Stimulated activated CD4-positive, alpha-beta T cell treated with anti-CD3 and anti-CD28 coated beads, Interleukin-4, amount 100 ng/mL, for 4 hours (primary cell): ENCODE measurements at places on chromosomes 5 and 9.

GRCh38 chr5:179241175-179241574 lies 104.1 kb downstream of the ADAMTS2 start:
- no peak for DNase-seq

- no peak for DNase-seq
These were observed 56.2 kb downstream of the CAMK4 start for GRCh38 chr5:111280282-111280951.

DNA sequence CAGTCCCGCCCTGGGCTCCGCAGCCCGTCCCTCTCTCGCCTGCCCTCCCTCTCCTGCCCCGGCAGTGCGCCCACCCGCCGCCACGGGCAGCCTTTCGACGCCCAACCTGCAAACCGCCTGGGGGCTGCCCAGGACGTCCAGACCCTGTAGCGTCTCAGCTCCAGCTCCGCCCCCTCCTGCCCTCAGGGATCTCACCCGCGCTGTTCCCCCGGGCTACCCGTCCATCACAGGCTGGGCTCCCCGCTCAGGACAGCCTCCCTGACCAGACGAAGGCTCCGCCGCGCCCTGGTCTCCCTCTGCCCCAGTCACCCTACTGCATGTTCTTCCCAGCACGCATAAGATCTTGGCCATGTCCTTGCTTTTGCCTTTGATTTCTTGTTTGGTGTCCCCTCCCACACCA lies 1.4 kb downstream of the RASGEF1C start:
- DNase-seq = no peak

DNA sequence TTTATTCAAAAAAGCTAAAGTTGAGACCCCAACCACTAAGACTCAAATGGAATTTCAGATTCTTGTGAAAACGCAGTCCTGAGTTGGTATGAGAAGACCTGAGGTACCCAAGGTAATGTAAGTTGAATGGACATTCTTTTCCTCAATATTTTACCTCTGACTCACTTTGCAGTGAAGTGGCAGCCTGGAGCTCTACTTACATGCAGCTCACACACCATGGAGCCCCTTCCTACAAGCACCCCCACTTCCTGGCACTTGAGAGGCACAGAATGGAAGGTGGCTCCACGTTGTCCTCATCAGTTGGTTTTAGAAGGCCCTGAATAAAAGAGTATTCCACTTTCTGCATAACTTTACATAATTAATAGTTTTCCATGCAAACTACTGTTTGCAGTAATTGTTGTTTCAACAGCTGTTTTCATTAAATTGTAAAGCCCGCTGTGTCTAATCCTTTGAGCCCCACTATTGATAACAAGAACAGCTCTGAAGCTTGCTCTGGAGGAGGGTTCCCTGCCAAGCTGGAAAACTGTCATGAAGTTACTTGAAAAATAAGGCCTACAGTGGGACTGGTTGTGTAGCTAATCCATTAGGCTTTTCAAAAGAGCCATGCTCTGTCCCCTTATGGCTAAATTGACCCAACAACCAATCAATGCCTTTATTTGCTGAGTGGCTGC lies 102.2 kb upstream of the SPATA31D4 start:
- no peak for DNase-seq

DNA sequence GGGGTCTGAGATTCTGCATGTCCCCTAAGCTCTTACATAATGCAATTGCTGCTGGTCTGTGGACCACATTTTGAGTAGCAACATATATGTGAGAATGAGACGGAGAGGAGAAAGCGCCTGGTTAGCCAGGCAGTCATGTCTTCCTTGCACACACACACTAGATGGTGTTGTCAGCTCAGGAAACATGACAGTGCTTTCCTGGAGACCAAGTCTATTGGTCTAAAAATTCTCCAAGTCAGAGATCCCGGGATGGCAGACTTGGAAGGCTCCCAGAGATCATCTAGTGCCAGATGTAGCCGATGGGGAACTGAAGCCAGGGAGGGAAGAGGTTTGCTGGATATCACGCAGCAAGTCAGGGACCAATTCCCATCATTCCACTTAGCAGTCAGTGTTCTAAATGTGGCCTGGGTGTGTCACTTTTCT lies 53.4 kb downstream of the GALNT12 start:
- DNase-seq = no peak

- DNase-seq = no peak
These were observed 92.5 kb downstream of the PCDH1 start for GRCh38 chr5:141785711-141786110.

DNA sequence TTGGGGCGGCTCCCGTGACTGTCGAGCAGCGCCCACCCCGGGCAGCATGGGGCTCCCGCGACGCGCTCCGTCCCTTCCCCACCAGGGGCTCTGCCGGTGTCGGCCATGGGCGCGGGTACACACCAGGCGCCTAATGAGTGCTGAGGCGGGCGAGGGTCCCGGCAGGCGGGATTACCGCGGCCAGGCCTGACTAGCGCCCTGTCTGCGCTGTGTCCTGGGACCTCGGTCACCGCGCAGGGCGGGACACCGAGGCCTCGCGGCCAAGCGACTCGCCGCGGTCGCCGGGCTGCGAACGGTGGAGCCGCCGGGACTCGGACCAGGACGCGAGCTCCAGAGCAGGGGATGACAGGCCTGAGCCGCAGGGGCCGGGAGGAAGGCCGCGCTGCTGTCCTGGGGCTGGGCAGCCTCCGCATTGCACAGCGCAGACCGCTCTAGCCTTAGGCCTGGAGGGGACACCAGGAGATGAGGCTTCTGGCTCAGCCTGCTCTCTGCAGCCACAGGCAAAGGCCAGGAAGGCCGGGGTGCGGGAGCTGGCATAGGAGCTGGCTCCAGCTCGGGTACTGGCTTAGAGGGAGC lies 14.1 kb downstream of the LCN10 start:
- DNase-seq = no peak

DNA sequence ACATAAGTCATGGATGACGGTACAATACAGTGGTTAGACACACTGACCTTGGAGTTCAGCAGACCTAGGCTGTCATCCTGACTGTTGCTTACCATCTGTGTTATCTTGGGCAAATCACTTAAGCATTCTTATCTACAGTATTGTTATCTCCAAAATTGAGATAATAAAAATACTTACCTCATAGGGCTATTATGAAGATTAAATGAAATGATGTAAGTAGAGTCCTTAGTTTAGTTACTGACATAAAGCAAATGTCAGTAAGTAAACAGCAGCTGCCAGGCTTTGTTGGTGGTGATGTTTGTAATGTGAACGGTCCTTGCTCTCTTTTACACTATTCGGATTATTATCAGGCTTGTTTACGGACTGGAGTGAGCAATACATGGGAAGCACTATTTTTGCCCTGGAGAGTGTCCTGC lies 107.3 kb upstream of the DPYSL3 start:
- no peak for DNase-seq

DNA sequence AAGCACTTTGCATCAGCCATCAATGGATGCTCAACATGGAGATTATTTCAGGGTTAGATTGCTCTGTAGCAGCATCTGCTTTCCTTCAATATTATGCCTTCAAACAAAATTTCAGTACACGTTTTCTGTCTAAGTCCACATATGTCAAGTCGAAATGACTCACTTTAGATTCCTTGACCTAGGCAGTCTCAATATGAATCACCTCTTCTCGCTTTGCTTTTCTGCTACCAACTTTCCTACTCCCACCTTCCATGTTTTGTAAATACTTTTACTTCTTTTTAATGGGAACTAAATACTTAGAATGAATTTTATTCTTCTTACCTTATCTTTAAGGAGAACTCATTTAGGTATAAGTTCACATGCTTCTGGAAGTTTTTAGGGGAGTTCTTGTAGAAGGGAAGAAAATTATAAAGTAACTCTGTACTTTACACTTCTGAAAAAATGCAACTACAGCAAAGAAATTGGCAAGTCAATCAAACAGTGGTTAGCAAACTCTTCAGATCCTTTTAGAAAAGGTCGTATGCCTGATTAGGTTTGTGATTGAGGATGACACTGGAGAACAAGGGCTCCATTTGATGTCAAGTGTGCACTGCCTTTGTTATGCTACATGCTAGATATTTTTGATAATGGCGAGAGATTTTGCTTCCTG lies 478.5 kb upstream of the SMARCA2 start:
- no peak for DNase-seq

GRCh38 chr9:115042781-115043509 lies 75.0 kb downstream of the TNC start:
- DNase-seq = no peak

GRCh38 chr5:6730407-6730806 lies 17.2 kb downstream of the TENT4A start:
- DNase-seq = no peak

DNA sequence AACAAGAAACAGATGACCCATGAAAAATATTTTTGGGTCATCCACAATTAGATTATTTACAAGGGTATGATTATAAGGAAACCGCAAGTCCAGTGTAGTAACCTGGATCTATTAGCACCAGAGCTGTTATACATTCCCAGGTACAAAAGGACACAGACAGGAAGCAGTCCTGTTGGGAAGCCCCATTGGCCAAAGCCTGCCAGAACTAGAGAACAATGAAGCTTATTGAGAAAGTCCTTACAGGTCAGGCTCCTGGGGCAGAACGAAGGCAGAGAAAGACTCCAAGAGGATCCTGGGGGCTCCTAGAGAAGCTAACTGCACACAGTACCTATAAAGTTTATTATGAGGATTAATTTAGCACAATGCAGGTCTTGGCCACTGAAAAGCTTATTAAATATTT lies 169.9 kb downstream of the PARP8 start:
- no peak for DNase-seq

DNA sequence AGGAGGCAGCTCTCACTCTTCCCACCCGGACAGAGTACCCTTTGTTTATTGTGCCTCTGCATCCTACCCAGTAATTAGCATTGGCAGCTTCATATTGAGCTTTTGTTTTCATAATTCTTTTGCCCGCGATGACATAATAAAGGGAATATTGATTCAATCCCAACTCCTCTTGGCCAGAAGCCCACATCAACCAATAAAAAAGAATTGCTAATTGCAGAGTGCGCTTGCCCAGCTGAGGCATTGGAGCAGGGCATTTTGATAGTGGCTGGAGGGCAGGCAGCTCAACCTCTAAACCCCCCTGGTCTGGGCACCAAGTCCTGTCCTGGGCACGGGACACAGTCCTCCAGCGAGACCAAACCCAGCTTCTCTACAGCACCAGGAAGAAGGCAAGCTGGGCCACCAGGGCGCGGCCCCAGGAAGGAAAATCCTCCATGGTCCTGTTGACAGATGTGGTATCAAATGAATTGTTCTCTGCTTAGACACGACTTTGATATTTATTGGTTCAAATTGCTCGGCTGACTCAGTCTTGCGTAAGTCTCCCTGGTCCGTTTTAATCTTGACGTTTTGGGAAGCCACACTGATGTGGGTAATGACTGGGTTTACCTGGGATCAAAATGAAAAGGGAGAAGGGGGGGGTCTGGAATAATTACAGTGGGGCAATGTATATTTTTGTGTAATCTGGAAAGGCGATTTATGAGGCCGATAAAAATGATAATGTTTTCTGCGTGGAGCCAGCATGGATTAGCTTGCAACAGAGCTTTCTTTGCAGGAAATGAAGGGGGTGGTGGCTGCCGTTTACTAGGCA lies 220.7 kb upstream of the MSX2 start:
- DNase-seq = no peak

DNA sequence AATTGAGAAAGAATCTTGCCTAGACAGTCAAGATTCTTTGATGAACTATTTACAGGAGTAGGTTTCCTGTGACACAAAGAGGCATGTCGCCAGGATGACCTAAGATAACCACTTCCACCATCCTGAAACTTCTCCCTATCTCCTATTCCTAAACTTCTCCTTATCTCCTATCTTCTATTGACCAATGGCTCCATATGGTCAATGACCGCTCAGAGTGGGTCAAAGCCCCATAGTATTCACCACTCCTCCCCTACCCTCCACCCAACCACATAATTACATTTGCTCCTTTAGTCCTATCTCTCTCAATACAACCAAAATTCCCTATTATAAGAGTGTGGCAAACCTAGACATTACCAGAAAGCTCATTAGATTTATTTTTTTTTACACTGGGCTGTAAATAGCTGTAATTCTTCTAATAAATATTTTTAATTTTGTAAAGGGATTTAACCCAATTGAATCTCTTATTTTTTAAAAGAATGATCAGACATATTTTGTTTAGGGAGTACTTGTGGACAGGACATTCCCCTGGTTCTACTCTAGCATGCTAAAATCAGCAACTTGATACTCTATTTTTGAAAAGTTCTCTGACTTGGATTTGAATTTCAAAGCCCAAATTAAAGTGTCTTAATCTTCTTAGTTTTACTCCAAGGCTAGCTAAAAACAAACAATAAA lies 416.0 kb upstream of the CCNH start:
- DNase-seq = no peak

DNA sequence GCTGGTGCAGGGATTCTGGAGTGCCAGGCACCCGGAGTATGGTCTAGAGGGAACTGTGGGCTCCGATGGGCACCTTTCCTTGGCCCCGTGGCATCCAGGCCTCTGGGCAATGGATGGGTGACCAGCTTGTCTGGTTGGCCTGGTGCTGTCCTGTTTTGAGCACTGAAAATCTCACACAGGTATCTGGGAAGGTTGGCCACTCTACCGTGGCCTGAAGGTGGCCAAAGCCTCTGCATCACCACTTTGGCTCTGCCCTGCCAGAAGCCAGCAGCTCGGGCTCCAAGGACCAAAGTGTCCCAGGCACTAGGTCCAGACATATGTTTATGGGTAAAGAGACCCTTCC lies 28.8 kb downstream of the SLC6A7 start:
- no peak for DNase-seq

DNA sequence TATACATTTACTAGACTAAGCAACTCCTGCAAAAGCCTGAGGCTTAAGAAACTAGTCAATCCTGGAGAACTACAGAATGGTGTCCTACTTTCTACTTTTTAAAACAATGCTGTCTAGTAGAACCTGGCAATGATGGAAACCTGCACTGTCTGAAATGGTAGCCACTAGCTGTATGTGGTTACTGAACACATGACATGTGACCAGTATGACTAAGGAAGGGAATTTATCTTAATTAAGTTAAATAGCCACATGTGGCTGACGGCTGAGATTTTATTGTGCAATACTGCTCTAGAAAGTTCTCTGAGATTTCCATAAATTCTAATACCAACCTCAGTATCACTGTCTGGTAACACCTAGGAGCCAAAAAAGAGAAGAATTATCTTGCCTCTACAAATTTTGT lies 44.9 kb upstream of the RAPGEF6 start:
- no peak for DNase-seq

- DNase-seq = no peak
These were observed 165.7 kb upstream of the IRX1 start for GRCh38 chr5:3429962-3430361.

DNA sequence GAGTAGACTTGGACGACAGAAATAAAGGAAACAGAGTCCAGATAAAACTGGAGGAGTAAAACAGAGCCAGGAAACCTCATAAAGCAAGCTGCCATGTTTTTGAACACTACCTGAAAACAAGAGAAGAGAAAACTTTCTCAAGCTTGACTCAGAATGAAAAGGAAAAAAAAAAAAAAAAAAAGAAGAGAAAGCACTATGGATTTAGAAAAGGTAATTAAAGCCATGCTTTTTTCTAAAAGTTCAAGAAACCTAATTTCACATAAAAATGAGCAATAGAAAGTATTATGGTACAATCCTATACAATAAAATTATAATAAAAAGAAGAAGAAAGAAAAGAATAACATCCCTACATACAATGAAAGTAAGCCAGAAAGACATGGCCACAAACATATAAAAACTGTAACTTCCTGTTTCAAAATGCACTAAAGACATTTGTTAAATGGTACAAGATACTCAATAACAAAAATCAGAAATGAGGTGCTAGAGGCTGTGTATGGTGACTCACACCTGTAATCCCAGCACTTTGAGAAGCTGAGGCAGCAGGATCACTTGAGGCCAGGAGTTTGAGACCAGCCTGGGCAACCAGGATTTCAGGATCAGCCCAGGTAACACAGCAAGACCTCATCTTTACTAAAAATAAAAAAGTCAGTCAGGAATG lies 129.5 kb downstream of the SIL1 start:
- DNase-seq = no peak

GRCh38 chr9:108953983-108954574 lies 19.9 kb downstream of the ABITRAM start:
- no peak for DNase-seq
